ENCODE measurements at places on chromosomes 16 and 17. TPM values are rescaled to one million over a fixed set of nuclear protein-coding genes. Genes with fewer than 3 reads are reported as not detected.

The MAFG gene
- total RNA-seq: 28.0 TPM

The NPTX1 gene
- 3.3 TPM for total RNA-seq

The CCL16 gene
- not detected for total RNA-seq

The ITGAL gene
- total RNA-seq: 1.5 TPM

The TPSB2 gene
- total RNA-seq: 301 TPM

The GINS3 gene
- total RNA-seq: 1.7 TPM

The ARL5C gene
- not detected for total RNA-seq

The ITGAD gene
- not detected for total RNA-seq

The RPH3AL gene
- 21.0 TPM for total RNA-seq

The PRSS22 gene
- not detected for total RNA-seq

The CA10 gene
- not detected for total RNA-seq

The JPH3 gene
- total RNA-seq: 0.42 TPM

The ITGA3 gene
- 71.6 TPM for total RNA-seq

The ETV4 gene
- total RNA-seq: 0.19 TPM

The DCAKD gene
- 51.7 TPM for total RNA-seq

The ACSM3 gene
- total RNA-seq: 11.0 TPM

The KRT24 gene
- total RNA-seq: 0.52 TPM

The MYOCD gene
- 96.2 TPM for total RNA-seq

The KRT25 gene
- not detected for total RNA-seq

The CDT1 gene
- 0.34 TPM for total RNA-seq
